ENCODE measurements at places on chromosomes 6 and 20.

DNA sequence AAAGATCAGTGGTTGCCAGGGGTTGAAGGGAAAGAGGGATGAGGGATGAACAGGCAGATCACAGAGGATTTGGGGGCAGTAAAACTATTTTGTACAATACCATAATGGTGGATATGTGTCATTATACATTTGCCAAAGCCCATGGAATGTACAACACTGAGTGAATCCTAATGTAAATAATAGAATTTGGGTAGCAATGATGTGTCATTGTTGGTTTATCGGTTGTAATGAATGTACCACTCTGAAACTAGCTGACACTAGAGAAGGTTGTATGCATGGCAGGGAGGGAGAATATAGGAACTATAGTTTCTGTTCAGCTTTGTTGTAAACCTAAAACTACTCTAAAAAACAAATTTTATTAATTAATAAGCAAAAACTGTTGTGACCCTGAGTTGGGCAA, 17.8 kb upstream of the ASF1A start:
- DNase-seq = peak; percentile 25

GRCh38 chr6:63478734-63479133, 93.5 kb upstream of the LOC128125822 start:
- DNase-seq = no peak

DNA sequence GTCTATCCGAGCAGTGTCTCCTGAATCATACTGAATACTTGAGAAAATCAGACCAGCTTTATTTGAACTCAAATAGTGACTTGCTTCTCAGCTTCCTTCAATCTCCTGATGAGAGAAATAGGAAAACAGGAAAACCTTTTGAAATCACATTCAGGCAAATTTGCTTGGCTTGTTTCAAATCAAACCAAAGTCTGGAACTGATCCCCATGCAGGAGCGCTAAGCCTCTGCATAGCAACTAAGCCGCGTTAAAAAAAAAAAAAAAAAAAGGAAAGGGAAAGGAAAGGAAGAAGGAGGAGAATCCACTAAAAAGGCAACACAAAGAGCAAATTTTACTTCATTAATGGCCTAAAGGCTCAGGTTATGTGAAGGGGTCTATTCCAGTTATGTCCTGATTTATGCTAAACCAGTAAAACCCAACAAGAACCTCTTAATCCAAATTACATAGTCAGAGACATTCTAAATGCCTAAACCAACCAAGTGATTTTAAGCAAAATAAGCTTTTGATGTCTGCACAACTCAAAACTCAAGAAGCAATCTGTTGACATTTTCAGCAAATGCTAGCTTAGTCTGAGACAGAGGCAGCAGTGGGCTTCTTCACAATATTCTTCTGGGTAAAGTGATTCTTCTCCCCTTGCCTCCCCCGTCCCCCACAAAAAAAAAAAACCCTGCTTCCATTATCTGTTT, 112.5 kb downstream of the SOBP start:
- DNase-seq = no peak

GRCh38 chr20:45502561-45502960, 12.9 kb downstream of the SPINT3 start:
- DNase-seq = no peak

GRCh38 chr6:8166156-8166555, 63.8 kb upstream of the EEF1E1 start:
- DNase-seq = no peak

- no peak for DNase-seq
Measured at GRCh38 chr6:155216312-155217046, 47.3 kb upstream of the CLDN20 start.

GRCh38 chr20:59006864-59007664, at the start of gene CTSZ:
Gene CTSZ (minus strand): TSS chr20:59007254. CDS start chr20:59007128, 126 bp downstream.
- DNase-seq = peak; percentile 40

DNA sequence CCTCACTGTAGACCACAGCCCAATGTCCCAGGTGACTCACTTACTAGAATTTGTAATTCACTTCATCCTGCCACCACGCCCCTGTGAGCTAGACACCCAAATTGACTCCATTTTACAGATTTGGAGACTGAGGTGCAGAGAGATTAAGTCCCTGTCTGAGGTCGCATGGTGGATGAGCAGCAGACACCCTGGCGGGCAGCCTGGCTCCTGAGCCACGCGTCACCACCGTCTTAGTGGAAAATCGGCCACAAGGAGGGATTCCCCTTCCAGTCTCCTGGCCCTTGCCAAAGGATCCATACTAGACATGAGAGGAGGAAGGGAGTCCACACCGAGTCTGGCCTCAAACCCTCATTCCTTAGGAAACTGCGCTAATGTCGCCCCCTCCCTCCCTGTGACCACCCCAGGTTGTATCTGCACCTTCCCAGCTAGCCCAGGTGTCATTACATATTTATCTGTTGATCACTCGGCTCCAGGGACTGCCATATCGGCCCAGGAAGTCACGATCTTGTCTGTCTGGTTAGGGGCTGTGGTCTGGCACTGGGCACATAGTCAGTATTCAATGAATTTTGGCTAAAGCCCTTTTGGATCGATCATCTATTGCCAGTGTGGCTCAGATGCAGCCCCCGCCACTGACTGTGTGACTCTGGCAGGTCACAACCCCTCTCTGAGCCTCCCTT, 25.7 kb upstream of the PTGIS start:
- no peak for DNase-seq

DNA sequence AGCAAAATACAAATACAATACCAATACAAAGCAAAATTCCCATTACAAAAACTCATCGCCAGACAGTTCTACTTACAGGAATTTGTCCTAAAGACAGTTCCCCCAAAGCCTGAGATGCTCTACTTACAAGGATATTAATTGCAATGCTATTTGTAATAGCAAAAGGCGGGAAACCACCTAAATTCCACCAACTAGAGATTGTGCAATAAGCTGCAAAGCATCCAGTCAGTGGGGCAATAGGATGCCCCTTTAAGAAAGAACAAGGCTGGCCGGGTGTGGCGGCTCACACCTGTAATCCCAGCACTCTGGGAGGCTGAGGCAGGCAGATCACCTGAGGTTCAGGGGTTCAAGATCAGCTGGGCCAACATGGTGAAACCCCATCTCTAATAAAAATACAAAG, 39.1 kb downstream of the FAM209B start:
- no peak for DNase-seq

GRCh38 chr20:17097603-17098002, 129.2 kb upstream of the PCSK2 start:
- DNase-seq = no peak

GRCh38 chr6:53869964-53870363, 75.2 kb downstream of the LRRC1 start:
- no peak for DNase-seq

DNA sequence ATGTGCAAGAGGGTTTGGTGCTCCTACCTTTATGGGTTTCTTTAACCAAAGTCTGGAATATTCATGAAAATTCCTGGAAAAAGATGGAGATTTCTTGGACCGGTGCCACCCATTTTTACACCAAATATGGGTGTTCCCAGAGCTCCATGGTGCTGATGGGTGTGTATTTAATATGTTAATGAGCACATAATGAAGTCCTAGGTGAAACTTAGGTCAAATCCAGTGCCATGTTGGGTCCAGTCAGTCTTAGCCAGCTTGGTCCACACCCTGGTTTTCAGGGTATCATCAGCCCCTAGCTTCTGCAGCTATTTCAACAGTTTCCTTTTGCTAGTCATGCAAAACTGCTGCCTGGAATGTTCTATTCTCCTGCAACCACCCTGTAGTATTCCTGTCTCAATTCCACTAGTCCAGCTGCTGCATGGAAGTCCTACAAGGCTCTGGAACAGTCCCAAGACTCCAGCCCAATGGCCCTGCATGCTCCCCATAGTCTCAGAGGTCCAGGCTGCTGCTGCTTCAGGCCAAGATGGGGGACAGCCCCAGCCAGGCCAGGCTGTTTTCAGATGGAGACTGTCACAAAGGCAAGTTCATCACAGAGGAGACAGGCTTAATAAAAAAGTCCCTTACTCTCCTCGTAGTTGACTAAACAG, 31.8 kb downstream of the CST9L start:
- no peak for DNase-seq

DNA sequence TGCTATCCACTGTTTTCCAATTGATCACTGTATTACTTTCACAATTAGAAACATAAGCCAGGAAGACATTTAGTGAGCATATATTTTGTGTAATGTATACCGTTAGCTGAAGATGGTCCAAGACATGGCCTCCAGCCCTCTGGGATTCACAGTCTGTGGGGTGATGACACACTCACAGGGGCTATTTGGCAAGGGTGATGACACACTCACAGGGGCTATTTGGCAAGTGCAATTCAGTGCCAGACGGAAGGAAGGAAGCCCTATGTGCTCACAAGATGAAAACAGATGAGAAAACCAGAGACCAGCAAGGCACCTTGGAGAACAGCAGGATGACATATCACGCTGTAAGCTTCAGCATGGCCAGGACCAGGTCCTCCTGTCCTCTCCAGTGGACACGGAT, 183.7 kb downstream of the MBOAT1 start:
- no peak for DNase-seq

- DNase-seq = no peak
Measured at GRCh38 chr6:38755874-38756273, 40.8 kb downstream of the DNAH8 start.

- peak; percentile 12 for DNase-seq
Measured at GRCh38 chr6:52672412-52673025, 1.6 kb downstream of the TMEM14A start.

GRCh38 chr6:11908436-11909105, 103.5 kb upstream of the HIVEP1 start:
- DNase-seq = no peak

- no peak for DNase-seq
Measured at GRCh38 chr6:88238065-88238464, 71.9 kb upstream of the CNR1 start.

- DNase-seq = no peak
Measured at GRCh38 chr6:96469312-96469711, 52.3 kb upstream of the UFL1 start.

DNA sequence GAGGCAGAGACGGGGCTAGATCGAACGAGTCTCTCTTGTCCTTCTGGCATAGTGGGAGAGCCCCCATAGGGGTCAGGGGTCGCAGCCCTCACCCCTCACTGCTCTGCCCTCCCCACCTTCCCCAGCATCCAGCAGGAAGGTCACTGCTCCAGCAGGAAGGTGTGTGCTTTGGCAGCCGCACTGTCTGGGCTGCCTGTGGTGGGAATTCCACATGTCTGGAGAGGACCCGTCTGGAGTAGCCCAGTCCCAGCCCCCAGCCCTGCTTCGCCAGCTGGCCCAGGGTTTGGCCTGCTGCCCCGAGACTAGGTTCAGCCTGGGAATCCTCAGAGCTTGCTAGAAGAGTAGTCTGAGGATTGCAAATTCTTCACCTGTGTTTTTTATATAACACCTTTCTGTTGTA, 2.5 kb upstream of the R3HDML start:
- no peak for DNase-seq

DNA sequence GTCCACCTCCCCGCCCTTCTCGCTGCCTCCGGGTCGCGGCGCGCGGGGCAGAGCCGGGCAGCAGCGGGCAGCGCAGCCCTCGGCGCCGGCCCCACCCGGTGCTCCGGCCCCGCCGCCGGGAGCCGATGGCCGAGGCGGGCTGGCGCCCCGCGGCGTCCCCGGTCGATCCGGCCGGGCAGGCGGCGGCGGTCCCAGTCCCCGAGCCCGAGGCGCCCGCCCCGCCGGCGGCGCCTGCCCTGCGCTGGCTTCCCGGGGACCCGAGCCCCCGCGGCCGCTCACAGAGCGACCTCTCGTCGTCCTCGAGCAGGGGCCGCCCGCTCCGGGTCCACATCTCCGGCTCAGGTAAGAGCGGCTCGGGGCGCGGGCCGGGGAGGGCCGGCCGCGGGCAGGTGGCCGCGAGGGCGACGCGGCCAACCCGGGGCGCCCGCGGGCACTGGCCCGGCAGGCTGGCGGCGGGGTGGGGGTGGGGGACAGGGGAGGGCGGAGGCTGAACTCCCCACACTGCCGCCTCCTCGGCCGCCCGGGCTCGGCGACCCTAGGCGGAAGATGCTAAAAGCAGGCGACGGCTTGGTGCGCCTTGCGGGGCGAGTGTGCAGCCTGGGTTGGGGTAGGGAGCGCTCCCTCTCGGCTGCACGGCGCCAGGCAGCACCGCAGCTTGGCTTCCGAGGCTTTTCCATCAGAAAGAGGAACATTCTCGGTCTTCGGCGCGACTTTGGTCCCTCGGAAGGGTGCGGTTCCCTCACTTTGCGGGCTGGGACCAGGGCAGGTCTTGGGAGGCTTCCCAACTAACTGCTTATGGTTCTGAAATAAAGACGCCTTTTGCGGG, 25.6 kb upstream of the FUCA2 start:
- DNase-seq = peak; percentile 58

DNA sequence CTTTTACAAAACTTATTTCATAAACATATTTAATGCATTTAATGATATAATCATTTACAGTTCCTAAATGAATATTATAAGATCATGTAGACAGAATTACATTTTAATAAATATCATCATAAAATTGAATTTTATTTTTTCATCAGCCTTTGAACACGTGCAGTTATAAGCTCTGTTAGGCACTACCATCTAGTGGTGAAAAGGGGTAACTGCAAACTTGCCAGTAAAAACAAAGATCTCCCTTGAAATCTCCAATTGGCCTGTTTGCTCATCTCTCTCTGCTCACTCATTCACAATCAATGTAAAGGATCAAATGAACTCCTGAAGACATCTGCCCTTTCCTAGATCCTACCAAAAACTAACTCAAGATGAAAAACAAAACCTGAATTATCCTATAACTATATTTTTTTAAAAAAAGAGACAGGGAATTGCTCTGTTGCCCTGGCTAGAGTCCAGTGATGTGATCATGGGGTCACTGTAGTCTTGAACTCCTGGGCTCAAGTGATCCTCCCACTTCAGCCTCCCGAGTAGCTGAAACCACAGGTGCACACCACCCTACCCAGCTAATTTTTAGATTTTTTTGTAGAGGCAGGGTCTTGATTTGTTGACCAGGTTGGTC, 31.7 kb downstream of the SAMHD1 start:
- peak; percentile 52 for DNase-seq

DNA sequence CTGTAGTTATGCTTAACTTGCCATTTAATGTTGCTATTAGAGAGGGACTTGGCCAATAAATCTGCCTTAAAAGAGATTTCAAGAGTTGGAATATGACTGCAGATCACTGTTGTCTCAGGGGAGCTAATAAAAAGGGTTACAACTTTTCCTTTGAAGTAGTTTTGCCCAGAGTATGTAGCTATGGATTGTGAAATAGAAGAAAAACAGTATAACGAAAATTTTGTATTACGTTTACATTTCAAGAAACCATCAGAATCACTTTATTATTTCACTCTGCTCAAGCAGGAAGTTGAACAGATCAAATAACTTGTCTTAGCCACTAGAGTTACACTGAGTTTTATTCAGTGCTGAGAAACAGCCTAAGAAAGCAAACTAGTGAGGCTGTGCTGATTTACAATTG, 3.0 kb upstream of the ZSCAN26 start:
- DNase-seq = no peak

- DNase-seq = no peak
Measured at GRCh38 chr20:56004611-56005388, 519 bp downstream of the CBLN4 start.

All from fibroblast of skin of abdomen (primary cell).